ENCODE measurements at places on chromosomes 5 and 9. TPM values are rescaled to one million over a fixed set of nuclear protein-coding genes. Genes with fewer than 3 reads are reported as not detected.

- no peak for DNase-seq
Observed at GRCh38 chr5:146539973-146540372, 24.0 kb upstream of the GPR151 start.

GRCh38 chr5:109908366-109908765, 218.6 kb downstream of the MAN2A1 start:
- no peak for DNase-seq

NR2F1-AS1 gene
- total RNA-seq, result 1.9 TPM

PCDHGB1 gene
- total RNA-seq, result 5.2 TPM

NR6A1 gene
- total RNA-seq, result 99.3 TPM

- DNase-seq, result no peak
Observed at GRCh38 chr9:97518909-97519307, 17.4 kb downstream of the TMOD1 start.

GRCh38 chr5:80193401-80193800, 62.4 kb downstream of the SERINC5 start:
- DNase-seq, result no peak

DNA sequence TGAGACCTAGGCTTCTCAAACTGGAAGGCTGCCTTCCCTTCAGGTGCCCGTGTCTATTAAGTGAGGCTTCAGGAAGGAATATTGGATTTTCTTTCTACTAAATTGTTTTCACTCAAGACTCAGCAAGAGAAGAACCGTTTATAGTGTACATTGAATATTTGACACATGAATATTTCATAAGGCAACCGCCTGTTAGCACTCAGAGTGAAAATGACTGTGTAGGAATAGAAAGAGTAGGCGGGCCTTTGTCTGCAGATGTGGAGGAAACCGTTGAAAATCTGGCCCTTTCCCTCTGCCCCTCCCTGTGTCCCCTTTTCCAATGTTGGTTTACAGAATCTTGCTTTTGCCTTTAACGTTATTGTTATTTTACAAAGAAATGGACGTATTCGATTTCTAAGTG, 6.2 kb downstream of the SAP30L start:
- no peak for DNase-seq

PCDHAC2 gene
- total RNA-seq, result 5.4 TPM

ELOVL7 gene
- 2.5 TPM for total RNA-seq

DNA sequence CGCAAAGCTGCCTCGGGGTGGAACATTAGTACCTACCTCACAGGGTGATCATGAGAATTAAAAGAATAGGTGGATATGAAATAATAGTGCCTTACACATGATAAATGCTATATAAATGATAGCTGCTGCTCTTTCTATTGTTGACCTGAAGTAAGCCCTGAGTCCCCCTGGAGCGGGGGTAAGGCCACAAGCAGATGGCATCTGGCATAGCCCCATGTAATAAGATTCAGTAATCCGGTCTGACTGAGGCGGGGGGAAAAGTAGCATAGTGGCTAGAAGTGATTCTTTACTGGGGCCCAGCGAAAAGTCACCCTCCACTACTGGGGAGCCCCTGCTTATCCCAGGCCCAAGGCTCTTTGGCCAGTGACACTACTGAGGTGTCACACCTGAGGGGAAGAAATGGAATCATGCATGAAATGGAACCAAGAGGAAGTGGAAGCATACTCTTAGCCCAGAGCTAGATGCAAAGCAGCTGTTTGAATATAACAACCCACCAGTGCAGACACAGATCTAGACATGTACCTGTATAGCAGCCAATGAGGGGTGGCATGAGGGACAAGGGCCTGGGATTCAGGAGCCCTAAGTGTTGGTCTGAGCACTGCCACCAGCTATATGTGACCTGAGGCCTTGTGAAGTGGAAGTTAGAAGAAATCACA, 16.1 kb upstream of the FGFR4 start:
- DNase-seq, result no peak

DNA sequence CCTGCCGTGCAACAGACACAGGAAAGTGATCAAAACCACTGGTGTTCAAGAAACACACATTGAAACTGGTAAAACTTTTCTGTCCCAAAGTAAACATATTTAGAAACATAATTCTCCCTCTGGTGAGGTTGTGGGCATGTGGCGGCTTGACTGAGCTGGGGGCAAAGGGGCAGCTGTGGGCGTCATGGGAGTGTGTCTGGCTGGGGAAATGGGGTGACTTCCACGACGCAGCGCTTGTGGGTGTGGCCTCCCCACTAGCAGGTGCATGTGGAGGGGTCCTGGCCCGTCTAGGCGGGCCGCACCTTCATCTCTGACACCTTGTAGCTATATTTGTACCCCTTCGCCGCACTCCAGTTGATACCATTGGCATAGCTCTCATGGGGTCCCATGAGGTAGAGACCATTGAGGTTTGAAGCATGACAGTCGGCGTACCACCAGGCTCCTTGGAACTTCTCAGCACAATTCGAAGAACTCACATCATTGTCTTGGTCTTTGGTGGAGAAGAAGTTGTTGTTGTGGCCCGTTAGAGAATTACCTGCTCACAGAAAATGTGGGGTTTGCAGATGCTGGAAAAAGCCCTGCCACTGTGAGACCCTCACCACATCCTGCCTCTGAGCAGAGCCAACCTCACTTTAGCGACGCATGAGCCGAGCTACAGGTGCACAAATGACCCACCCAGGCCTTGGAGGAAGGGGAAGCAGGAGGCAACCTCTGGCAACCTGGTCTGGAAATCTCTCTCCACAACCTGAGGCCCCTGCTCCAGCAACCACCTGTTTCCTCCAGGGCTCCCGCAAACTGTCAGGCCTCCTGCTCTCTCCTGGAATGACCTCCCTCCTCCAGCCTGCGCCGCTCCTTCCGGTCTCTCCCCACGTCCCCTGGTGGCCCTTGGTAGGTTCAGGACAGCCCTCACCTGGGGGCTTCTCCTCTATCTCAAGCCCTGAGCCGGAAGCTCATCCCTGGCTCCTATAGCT, 7.9 kb downstream of the FCN1 start:
- DNase-seq, result no peak

HINT1 gene
- 250 TPM for total RNA-seq

DNA sequence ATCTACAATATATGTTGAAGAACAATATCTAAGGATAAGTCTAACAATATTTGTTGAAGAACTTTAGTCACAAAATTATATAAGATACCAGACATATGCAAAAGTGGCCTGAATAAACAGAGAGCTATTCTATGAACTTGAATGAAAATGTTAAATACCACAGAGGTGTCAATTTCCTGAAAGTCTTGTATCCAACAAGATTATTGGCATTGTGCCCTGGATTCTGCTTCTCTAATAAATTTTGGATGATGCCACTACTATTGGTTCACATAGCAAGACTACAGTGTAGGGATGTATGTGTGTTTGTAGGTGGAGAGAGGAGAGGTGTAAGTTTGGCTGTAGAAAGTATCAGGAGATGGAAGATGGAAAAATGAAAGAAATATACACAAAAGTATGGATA, 731.8 kb upstream of the RGMB start:
- no peak for DNase-seq

- no peak for DNase-seq
Observed at GRCh38 chr5:40082313-40082712, 597.4 kb upstream of the PTGER4 start.

IRGM gene
- 0.13 TPM for total RNA-seq

PRUNE2 gene
- 9.7 TPM for total RNA-seq

GRCh38 chr9:96459268-96460007, 9.5 kb downstream of the HABP4 start:
- DNase-seq, result no peak

- peak; percentile 77 for DNase-seq
Observed at GRCh38 chr9:21402386-21403251, 6.3 kb upstream of the IFNA8 start.

- DNase-seq, result peak; percentile 27
Observed at GRCh38 chr5:179793468-179794139, at the start of gene LTC4S. TSS of gene LTC4S (plus strand) at chr5:179793986. CDS start at chr5:179794081, 95 bp downstream.

CLTA gene
- total RNA-seq, result 212 TPM

DNA sequence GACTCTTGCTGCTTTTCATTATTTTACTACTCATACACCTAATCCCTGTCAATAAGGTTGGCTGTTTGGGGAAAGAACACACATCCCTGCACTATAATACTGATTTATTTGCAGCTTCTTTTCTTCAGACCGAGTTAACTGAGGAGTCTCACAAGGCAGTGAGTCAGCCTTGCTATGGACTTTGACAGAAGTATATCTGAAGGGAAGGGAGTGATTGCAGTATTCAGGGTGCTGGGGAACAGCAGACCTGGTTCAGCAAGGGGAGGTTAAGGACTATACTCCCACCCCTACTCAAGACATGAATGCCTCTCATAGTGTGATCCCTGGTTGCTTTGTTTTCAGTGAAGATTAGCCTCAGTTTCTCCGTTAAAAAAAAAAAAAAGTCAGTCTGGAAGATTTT, 99.8 kb downstream of the TLE4 start:
- DNase-seq, result no peak

- DNase-seq, result no peak
Observed at GRCh38 chr5:134957920-134958608, 9.6 kb upstream of the CATSPER3 start.

TRIM41 gene
- 34.2 TPM for total RNA-seq

NAIP gene
- 2.2 TPM for total RNA-seq

DNA sequence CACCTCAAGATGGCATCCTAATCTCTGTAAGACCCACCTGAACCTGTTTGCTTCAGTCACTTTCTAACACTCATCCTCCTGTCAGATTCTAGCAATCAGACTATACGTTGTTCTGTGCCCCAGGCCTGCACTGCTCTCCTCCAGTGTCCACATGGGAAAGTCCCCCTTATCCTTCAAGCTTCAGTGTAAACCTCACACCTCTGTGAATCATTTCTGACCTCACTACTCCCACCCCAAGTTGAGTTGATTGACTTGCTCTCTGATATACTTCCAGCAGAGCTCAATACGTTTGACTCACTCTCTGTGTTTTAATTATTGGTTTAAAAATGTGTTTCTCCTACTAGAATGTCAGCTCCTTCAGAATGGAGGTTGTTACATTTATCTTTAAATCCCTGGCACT, 240.2 kb downstream of the FBXL17 start:
- DNase-seq, result no peak

GRCh38 chr9:113309204-113309813, 6.1 kb upstream of the RNF183 start:
- DNase-seq, result no peak

DNA sequence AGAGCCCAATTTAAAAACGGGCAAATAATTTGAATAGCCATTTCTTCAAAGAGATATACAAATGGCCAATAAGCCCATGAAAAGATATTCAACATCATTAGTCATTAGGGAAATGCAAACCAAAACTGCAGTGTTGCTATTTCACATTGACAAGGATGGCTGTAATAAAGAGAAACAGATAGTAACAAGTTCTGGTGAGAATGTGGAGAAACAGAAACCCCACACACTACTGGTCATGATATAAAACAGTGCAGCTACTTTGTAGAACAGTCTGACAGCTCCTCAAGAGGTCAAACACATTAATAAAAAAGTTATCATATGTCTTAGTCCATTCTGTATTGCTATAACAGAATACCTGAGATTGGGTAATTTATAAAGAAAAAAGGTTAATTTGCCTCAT, 237.0 kb upstream of the GRAMD2B start:
- DNase-seq, result no peak

DNA sequence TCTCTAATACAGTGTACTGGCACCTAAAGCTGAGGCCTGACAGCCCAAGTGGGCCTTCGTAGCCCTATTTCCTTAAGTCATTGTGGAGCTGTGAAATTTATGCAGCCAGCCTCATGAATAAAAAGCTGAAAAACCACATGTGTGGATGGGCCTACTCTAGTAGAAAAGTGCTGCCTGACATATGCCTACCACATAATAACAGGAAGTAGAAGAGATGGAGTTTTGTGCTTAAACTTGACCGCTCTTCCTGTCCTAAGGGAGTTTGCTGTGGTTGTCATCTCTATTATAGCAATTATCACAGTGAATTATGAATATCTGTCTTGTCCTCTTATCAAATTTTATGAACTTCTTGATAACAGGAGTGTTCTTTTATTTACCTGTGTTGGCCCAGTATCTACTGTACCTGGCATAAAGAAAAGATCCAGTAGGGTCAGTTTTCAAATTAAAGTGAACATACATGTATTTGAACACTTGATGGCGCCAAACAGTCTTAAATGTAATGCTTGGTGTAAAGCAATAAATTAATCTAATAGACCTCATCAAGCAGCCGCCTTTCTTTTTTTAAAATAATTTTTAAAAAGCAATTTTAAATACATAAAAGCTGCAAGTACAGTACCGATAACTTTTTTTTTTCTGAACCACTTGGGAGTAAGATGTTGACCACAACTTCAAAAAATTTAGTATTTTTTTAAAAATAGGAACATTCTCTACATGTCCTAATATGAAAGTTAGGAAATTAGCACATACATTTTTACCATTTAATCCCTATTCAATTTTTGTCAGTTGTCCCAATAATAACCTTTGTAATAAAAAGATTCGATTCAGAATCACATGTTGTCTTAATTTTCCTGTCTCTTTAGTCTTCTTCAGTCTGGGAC, 51.0 kb downstream of the FKTN start:
- DNase-seq, result no peak

GRCh38 chr9:95091601-95092261, 225.8 kb downstream of the FANCC start:
- no peak for DNase-seq

CER1 gene
- total RNA-seq, result 22.3 TPM

DMRT3 gene
- total RNA-seq, result not detected

IFNK gene
- not detected for total RNA-seq

- no peak for DNase-seq
Observed at GRCh38 chr5:80326468-80326867, 6.7 kb downstream of the SPZ1 start.

P4HA2 gene
- 15.1 TPM for total RNA-seq

DNA sequence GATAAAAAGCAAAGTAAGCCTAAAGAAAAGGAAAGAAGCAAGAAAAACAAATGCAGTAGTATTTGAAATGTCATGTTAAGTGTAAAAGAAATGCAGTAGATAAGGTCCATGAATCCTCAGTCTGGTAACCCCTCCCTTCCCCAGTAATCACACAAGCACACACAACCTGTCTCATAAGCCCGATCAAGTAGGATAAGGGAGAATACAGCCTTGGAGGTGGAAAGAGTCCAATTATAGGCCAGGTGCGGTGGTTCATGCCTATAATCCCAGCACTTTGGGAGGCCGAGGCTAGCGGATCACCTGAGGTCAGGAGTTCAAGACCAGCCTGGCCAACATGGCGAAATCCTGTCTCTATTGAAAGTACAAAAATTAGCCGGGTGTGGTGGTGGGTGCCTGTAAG, 117.9 kb downstream of the GADD45G start:
- no peak for DNase-seq

Data from H9 (cell line).